ENCODE measurements at places on chromosomes 7 and 10.

GRCh38 chr7:8177109-8177933, 84.6 kb downstream of the ICA1 start:
- no peak for DNase-seq

DNA sequence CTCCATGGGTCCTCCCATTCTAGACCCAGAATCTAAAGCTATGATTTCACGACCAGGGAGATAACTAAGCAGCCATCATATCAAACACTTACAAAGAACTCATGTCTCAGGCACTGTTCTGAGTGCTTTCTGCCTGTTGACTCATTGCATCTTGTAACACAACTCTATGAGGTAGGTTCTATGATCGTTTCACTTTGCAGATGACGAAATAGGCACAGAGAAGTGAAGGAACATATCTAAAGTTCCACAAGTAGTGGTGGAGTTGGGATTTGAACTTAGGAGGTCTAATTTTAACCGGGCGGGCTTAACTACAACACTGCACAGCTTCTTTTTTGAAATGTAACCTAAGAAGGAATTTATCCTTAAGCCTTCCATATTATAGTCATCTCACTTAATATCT, 2.9 kb downstream of the RBP4 start:
- no peak for DNase-seq

DNA sequence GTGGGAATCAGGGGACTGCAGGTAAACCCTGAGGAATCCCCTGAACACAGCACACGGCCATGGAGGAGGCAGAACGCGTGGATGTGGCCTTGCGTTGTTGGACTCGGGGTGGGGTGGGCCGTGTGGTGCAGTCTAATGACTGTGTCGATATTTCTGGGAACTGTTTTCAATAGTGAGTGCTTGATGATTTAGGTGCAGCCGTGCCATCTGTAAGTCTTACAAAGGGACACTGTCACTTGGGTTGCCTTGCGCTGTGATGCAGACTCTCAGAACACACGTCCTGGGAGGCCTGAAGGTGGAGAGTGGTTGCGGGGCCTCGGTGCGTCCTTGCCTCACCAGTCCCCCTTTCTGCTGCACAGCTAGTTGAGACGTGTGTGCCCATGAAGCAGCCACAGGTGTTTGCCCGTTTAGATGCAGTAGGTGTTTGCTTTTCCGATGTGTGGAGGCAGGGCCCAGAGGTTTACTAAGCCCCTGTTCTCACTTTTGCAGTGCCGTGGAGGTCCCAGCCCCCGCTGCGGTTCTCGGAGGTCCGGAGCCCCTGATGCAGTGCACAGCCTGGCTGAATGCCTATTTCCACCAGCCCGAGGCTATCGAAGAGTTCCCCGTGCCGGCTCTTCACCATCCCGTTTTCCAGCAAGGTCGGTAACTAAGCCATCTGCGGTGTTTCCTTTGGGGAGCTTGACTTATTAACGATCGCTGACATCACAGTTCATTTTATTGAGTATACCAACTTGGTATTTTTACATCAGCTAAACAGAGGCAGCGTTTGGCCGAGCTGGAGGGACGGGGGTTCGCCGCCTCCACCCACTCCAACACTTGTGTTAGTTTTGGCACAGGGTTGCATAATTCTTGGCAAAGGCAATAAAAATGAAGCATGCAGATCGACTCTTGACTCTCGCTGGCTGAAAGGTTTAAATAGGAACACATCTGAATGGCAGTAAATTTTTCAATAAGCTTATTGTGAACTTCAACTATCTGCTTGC, 240.7 kb downstream of the MGMT start:
- no peak for DNase-seq

DNA sequence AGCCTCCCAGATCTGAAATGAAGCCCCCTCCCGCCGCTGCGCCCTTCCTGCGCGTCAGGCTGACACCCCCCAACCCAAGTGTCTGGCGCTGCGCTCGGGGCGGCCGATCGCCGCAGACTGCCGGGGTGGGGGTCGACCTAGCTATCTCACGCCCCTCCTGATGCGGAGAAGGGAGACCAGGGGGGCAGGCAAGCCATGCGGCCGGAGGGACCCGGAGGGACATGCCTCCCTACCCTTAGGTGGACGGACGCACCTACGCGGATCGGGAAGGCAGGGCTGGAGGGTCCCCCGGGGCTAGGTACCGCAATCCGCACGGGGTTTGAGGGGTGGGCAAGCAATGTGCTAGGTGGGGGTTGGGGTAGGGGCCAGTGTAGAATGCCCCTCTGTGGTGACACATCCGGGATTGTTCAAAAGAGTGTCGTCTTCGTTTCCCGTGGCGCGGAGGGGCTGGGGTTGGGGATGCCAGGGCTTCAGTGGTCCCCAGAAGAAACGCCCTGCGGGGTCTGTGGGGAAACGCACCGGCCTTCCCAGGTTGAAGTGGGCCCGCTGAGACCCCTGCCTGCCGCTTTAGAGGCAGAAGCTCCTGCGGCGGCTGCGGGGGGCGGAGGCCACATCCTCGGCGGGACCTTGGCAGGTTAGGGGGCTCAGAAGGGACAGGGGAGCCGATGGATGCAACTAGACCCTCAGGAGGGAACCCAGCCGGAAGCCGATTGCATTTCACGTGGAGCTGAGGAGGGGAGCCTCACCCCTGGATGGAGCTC, 913 bp downstream of the ADCYAP1R1 start:
- no peak for DNase-seq

GRCh38 chr7:1452205-1452604, 7.1 kb downstream of the MICALL2 start:
- DNase-seq = no peak

- no peak for DNase-seq
Measured at GRCh38 chr7:130669085-130669700, 645 bp upstream of the COPG2 start.

DNA sequence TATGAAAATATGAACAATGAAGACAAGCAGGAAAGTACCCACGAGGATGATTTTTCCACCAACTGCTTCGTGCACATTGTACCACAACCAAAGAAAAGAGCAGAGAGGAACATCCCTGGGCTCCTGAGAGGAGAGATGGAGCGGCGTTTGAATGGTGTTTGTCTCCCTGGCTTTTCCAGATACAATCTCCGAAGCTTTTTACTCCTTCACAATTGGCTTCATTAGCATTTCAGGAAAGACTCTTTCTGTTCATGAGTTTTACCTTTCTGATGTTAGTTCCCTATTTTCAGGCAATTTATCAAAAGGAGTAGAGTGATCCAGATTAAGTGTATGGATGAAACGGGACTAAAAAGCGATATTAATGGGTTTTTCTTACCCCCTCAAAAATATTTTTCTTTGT, 49.3 kb downstream of the LYZL2 start:
- no peak for DNase-seq

DNA sequence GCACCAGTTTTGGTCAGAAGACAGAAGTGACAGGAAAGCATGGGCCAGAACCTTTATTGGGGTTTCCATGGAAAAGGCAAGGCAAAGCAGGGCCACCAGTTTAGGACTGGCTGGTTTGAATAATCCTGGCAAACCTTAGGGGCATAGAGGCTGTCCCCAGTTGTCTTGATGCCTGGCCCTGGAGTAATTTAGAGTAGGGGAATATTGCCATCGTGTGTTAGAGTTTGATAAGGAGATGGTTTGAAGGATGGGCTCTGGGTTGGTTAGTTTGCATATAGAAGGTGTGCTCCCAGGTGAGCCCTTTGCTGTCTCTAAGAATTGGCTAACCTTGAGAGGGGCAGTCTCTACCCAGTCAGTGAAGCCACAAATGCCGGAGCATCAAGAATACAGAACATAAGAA, 79.6 kb downstream of the ZNF777 start:
- DNase-seq = no peak

- DNase-seq = no peak
Measured at GRCh38 chr10:64537928-64538327, 1016.7 kb downstream of the REEP3 start.

GRCh38 chr7:74619235-74619860, 38.2 kb upstream of the GTF2I start:
- no peak for DNase-seq

- no peak for DNase-seq
Measured at GRCh38 chr7:93228302-93228701, 2.0 kb upstream of the HEPACAM2 start.

- no peak for DNase-seq
Measured at GRCh38 chr7:102119925-102120324, 166.7 kb upstream of the SH2B2 start.

DNA sequence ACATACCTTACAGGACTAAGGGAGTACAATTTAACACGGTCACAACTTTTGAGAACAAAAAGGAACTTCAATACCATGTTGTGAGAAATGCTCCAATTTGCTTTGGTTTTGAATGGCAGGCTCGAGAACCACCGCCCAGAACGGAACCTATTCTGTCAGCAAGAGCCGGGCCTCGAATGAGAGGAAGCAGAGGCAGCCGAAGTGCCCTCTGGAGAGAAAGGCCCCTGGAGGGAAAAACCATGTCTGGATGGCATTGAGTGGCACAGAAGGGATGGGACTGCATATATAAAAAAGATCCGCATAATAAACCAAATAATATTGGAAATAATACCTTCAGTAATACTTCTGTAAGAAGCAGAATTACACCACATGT, 85.6 kb downstream of the CHST15 start:
- no peak for DNase-seq

DNA sequence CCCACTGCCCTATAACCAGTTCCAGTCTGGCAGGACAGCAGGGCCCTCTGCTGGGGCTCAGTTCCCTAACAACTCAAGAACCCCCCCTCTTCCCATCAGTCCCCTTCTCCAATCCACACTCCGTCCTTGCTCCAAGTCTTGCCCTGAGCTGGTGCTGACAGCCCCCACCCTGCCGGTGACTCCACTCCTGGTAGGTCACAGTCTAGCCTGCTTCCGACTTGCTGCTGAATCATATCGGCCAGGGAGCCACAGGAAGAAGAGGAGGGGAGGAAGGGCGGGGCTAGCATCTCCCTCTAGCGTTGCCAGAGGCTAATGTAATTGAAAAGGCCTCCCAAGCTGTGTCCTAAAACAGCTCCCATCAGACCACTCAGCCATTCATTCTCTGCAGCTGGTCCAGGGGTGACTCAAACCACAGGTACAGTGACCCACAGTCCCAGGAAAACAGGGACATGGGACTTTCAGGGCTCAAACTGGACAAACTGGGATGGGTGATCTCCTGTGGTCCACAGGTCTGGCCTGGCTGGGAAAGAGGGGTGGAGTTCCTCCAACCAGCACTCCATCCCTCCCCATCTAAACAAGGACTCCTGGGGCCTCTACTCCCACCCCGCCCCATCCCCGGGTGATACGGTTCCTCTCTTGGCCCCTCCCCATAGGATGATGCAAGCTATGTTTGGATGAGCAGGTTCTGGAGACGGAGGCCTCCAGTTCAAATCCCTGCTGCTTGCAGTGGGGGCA, 158.8 kb downstream of the SH3PXD2A start:
- peak; percentile 75 for DNase-seq

DNA sequence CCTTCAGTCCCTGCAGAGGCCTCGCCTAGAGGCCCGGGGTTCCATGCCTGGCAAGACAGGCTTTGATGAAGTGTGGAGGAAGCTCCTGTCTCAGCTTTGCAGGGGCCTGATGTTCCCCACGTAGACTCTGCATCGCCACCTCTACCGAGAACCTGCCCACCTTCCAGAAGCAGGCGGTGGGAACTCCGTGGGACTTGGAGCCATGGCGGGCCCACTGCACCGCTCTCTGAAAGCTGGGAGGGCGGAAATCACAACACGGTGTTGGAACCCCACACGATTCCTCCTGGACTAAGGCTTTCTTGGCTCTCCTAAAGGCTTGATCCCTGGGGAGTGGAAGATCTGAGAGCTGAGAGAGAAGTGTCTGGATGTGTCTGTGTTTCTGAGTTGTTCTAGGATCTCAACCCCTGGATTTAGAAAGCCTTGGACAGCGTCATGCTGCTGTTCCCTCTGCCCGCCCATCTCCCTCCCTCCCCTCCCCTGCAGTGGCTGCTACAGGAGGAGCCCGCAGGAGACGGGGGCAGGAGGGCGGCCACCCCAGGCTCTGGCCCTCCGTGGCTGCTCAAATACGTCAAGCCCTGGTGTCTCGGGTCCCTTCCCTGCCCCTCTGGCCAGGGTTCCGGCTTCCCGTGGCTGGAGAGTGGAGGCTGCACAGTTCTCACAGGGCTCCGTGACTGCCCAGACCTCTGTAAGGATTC, 79.7 kb downstream of the VIPR2 start:
- DNase-seq = no peak

GRCh38 chr7:100371561-100372171, 1.6 kb upstream of the PILRA start:
- DNase-seq = no peak

DNA sequence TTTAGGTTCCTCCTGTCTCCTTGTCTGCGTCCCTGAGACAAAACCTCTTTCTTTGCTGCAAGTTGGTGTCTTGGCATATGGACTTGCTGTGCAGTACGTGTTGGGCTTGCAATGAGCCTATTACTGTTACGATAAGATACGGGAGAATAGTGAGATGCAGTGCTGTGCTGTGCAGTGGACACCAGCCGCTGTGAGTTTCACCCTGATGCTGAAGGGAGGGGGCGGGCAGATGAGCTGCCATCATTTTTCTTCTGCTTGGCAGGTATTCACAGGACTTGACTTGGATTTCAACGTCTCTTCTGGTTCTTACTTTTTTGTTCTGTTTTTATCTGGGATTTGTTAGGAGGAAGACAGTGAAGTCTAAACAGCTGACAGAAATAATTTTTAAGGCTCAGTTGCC, 257.1 kb upstream of the PITRM1 start:
- DNase-seq = no peak

DNA sequence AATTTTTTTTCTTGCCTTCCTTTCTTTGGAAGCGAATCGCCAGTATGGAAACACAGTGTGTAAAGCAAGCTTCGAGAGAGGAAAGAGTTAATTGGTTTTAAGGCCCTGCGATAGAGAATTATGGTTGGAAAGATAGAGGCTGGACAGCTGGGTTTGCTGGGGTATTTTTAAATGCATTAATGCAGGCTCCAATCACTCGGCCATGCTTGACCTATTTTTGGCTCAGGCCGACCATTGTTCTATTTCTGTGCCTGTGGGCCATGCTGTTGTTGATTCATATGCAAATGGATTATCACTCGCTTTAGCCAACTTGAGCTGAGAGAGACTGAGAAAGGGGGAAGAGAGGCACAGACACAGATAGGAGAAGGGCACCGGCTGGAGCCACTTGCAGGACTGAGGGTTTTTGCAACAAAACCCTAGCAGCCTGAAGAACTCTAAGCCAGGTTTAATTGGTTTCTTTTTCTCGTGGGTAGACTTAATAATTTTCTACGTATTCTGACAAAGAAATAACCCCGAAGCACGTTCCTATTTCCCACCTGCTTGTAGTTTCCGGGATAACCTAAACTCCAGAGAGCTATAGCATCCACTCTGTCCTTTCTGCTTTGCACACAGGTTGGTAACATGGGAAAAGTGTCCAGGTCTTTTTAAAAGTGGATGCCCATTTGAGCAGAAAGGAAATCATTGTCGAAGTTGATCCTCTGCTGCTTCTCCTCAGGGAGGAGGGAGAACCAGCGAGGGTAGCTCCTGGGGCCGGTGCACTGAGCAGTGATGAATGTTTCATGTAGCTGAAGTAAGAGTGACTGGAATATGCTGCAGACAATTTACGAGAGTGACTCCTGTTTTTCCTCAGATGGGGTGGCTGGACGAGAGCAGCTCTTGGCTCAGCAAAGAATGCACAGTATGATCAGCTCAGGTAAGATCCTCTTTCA, at the start of gene HDAC9:
Gene HDAC9 (plus strand): TSS at position 338 of the 929 bp plus-strand sequence. CDS start 554 bp downstream, at position 892.
- DNase-seq = no peak

GRCh38 chr10:93512565-93512964, 16.2 kb downstream of the CEP55 start:
- DNase-seq = peak; percentile 51
